ENCODE measurements at places on chromosomes 3 and 15.

DNA sequence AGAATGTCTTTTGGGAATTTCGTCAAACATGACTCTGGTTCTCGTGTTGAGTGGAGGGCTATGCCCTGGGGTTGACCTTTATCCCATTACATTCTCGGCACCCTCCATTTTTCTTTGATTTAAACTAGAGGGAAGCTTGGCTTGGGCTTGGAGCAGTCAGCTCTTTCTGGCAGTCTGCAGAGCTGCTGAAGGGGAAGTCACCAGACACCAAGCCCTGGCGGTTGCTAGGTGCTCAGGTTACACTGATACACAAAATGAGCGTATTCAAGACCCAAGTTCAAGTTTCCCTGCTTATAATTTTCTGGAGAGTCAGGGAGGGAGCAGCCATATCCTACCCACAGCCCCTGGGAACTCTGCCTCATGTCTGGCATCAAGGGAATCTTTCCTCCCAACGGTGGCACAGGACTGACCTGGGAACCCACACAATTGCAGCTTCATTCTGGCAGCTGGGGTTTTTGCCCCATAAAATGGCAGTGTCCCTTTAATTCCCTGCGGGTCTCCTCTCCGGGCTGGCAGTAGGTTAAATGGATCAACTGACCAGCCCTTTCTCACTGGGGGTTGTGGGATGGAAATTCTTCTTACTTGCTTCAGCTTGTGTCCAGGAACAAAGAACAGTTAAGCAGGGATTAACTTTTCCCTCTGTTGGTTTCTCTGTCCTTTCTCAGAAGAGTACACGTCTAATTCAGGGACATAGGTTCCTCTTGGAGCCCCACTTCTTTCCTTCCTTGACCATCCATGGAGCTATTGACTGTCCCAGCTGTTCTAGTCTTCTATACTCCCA is 110.0 kb upstream of the DLG1 start:
- DNase-seq = no peak

DNA sequence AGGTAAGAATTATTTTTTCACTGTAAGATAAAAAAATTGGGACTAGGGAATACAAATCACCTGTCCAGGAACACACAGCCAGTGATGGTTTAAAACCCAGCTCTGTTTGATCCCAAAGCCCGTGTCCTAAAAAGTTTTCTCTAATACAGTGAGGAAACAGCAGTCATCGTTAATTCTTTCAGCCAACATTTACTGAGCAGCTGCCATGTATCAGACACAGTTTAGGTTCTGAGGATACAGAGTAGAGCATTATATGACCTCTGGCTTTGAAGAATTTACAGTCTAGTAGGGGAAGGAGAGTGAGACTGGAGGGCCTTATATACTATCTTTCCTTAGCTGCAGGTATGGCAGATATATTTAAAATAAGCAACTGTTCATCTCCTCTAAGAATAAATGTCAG is 82.7 kb downstream of the KCNMB2 start:
- DNase-seq = no peak

DNA sequence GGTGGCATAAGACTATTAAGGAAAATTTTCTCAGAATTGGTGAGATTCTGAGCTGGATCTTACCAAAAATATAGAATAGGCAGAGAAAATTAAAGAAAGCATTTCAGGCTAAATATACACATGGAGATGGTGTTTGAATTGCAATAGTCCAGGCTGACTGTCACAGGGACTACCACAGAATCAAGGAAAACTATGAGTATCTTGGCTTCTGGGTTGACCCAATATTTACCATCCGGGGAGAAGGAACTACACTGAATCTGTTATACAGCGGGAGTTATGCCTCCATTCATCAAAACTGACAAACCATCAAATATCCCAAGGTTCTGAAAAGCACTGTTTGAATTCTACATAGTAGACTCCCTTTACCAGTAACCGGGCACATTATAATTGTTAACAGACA is 102.2 kb downstream of the TUSC7 start:
- DNase-seq = no peak

- DNase-seq = no peak
Observed at GRCh38 chr3:106176734-106177133, 307.9 kb upstream of the CBLB start.

- no peak for DNase-seq
Observed at GRCh38 chr15:83991163-83991562, 244.4 kb upstream of the GOLGA6L4 start.

GRCh38 chr15:77179541-77179998 is 108.7 kb upstream of the TSPAN3 start:
- no peak for DNase-seq

- no peak for DNase-seq
Observed at GRCh38 chr3:193772422-193772763, 179.4 kb downstream of the OPA1 start.

GRCh38 chr3:38655708-38656300 is 6.3 kb upstream of the SCN5A start:
- peak; percentile 51 for DNase-seq

DNA sequence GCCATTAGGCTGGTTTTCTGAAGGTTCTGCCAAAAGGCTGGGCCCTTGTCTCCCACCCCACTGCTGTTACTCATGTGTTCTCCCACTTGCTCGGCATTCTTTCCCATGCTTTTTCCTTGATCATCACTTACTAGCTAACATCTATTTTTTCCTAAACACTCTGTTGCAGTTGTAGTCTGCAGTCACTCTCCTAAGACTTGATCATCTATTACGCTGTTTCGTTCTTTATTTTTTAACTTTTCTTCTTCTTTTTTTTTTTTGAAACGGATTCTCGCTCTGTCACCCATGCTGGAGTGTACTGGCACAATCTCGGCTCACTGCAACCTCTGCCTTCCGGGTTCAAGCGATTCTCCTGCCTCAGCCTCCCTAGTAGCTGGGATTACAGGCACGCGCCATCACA is 176.3 kb downstream of the IGF1R start:
- no peak for DNase-seq

GRCh38 chr3:155859859-155860258 is 5.6 kb upstream of the SLC33A1 start:
- DNase-seq = no peak

DNA sequence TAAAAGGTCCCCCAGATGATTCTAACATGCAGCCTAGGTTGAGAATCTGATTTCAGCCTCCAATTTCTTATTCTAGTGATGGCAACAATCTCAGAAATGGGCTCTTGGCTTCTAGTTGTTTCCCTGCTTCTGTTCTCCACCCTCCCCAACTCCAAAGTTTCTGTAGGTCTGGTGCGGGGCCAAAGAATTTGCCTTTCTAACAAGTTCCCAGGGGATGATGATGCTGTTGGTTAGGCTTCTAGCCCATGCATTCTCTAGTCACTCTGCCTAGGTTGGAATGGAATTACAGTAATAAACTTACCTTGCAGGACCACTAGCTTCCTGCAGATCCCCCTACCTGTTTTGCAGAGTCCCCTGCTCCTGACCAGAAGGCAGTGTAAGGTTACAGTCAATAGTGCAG is 103.2 kb upstream of the PPP2R3A start:
- no peak for DNase-seq

DNA sequence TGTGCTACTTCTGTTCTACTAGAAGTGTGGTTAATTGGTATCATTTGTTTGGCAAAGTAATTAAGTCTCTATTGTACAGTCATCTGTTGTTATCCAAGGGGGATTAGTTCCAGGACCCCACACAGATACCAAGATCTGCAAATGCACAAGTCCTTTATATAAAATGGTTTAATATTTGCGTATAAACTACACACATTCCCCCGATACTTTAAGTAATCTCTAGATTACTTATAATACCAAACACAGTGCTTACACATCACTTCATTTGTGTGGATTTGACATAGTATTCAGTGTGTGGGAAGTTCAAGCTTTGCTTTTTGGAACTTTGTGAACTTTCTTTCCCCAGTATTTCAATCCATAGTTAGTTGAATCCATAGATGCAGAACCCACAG is 50.5 kb upstream of the ABI3BP start:
- no peak for DNase-seq

DNA sequence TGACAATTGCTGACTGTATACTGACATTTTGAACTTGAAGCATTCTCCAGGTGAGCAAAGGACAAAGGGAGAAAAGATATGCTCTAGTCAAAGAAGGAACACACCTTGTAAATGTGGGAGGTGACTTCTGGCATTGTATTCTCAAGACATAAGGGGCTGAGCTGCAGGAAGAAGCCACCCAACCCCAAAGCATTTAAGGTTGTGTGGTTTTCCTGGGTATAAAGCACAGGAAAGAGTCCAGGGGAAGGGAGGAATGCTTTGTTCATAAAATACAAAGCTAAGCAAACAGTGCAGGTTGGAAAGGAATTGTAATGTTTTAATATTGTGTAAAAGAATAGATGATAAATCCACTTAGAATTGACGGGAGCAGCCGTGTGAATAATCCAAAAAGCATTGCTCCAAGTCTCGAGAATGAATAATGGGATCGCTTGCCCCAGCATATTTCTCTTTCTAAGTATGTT is 102.4 kb upstream of the LRIG1 start:
- DNase-seq = no peak

GRCh38 chr15:81029414-81030300 is 28.9 kb downstream of the TLNRD1 start:
- no peak for DNase-seq

DNA sequence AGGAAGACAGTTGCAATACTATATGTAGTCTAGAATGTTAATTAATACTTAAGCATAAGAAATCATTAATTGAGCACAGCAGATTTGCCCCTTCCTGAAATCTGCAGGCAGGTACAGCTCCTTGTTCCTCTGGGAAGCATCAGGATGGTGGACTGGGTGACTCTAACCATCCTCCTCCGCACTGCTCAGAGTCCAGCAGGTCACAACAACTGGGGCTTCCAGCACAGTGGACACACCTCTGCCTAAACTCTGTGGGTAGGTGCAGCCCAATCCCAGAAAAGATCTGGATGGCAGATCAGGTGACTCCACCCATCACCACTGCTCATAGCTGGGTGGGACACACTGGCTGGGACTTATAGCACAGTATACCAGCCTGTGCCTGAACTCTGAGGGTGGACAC is 189.9 kb upstream of the TMCO5A start:
- DNase-seq = no peak

DNA sequence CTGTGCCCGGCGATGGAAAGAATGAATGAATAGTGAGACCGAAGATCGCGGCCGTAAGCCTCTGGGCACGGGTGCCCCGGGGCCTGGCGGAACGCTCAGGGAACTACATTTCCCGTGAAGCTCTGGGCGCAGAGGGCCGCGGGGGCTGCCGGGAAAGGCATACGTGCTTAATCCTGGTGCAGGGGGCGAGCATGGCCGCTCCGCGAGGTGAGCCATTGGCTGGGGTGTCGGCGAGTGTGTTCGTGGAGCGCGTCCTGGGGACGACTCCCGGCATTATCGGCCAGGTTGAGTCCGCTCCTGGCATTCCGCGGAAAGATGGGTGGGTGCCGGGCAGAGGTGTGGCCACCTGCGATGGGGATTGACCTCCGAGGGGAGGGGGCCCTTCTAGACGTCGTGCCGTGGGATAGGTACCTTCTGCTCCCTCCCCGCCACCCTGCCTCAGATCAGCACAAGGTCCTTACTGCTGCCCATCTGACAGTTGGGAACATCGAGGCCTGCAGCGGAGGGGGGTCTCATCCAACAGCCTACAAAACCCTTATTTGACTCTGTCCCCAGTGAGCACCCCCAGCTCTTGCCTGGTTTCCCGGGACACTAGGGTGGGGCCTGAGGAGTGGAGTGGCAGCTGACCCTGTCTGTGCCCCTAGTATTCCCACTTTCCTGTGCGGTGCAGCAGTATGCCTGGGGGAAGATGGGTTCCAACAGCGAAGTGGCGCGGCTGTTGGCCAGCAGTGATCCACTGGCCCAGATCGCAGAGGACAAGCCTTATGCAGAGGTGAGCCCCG is at the start of gene MPI:
TSS of gene MPI (plus strand) at position 160 of the 782 bp plus-strand sequence. CDS start at position 192, 32 bp downstream.
- DNase-seq = peak; percentile 63

DNA sequence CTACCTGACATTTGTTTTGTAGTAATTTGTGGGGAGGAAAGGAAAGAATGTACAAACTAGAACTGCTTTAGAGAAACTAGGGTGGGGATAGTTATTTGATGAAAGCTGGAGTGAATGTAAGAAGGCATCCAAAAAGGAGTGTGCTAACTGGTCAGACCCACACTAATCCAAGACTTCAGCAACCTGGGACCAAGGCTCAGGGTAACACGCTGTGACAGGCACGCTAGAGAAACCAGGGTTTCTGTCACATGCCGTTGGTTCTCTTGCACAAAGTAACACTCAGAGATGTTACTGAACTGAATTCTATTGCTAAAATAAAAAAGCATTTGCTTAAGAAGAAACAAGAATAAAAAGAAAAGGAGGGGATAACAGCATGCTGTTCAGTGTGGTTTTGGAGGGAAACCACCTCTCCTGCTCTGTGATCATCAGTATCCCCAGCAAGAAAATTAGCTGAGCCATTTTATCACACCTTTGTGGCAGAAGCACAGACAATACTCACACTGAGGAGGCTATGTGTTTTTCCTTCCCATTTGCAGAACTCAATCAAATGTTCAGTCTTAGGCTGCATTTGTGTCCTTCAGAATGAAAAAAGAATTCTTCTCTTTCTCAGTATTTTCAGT is 2.8 kb upstream of the CCDC80 start:
- no peak for DNase-seq

DNA sequence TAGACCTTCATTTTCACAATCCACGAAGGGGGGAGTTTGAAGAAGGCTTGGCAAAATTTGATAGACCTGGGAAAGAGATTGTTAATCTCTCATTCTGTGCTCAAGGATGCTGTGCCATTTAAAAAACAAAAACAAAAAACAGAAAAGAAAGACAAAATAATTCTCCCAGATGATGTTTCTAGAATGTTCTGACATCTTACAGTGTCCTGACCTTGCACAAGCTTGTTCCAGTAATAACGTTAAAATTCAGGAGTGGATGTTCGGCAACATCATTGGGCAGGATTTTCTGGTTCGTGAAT is 79.9 kb downstream of the SMAD3 start:
- no peak for DNase-seq

DNA sequence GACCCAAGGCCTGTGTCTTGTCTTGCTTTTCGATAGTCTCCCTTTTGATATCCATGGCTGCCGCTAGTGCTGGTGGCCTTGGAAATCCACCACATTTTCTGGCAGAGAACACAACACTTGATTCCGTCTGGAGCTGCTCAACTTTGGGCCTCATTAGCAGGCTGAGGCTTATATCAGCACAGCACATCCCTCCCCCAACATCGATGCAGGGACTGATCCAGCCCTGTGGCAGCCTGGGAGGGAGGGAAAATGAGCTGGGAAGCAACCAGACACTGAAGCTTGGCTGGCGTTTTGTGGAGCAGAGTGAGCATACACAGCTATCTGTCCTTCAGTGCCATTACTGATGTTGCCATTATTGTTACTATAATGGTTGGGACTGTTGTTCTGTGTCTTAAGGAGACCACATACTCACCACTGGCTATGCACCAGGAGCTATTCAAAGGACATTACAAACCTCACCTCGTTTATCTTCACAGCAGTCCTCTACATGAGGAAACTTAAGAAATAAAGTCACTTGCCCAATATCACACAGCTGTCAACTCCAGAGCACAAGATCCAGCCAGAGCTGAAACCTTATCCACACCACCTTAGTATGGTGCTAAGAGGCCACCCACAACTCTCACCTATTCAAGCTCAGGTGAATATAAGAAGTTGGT is 102.9 kb downstream of the SUCLG2 start:
- DNase-seq = no peak

GRCh38 chr3:30644615-30645014 is 38.2 kb downstream of the TGFBR2 start:
- no peak for DNase-seq
